T-helper 17 cell (primary cell): ENCODE measurements at places on chromosomes 2 and 18.

- no peak for DNase-seq
These were observed 160.8 kb downstream of the COL6A3 start for GRCh38 chr2:237253046-237253702.

GRCh38 chr2:47058003-47058931 is 96.8 kb downstream of the STPG4 start:
- no peak for DNase-seq

- DNase-seq = no peak
These were observed 259.8 kb upstream of the CXCR4 start for GRCh38 chr2:136377423-136378382.

GRCh38 chr2:112615051-112615450 is 30.6 kb downstream of the CHCHD5 start:
- no peak for DNase-seq

DNA sequence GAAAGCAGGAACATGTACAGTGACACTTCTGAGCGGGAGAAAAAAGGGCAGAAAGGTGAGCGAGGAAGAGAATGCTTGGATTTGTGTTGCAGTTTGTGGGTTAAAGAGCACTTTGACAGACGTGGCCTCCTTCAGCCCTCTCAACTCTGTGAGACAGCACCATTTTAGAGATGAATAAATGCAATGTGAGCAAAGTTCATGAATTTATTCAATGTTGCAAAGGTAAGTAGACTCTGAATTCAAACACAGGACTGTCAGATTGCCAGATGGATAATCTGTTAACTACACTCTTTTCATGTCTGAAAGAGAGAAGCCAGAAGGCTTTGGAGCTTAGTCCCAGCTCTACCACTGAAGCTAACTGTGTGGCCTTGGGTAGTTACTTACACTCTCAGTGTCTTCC is 47.7 kb downstream of the BOD1L2 start:
- DNase-seq = no peak
